ENCODE measurements at places on chromosomes 5 and 9.

- no peak for DNase-seq
Measured at GRCh38 chr5:12354686-12355085, 450.4 kb upstream of the CTNND2 start.

DNA sequence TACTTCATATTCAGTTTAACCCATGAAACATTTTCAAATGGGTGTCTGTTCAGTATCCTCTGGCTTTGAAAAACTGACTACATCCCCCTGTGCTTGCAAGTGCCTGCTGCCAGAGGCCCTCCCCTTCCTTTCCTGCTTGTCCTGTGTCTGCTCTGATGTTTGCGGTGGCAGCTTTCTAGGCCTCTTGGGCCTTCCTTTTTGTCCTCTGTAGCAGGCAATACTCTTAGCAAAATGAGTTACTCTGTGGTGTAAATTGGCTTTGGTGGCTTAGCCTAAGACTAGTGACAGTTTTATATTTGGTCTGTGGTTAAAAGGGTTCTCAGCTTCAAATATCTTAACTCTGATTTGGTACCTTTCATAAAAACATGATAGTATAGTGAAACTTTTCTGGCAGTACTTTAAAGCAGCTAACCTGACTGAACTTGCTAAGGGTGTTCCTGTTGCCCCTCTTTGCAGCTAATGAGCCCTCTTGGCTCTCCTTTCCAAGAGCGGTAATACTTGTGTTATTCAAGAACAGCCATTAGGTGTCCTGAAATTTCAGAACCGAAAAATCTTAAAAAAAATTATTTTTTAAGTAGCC lies 76.6 kb downstream of the GOLM1 start:
- DNase-seq, result no peak

DNA sequence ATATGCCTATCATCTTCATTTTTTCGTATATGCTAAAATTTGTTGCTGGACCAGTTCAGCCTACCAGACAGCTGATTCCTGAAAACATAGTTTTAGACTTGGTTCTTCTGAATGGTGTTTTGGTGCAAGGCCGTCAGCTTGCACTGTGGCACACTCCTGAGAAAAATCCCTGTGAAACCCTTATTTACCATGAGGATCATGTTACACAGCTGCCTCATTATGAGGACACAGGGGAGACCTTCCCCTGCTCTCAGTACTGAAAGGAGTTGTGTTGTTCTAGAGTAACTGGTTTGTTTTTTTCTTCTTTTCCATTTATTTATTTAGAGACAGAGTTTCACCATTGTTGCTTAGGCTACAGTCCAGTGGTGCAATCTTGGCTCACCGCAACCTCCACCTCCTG lies 37.6 kb downstream of the MAST4 start:
- no peak for DNase-seq

DNA sequence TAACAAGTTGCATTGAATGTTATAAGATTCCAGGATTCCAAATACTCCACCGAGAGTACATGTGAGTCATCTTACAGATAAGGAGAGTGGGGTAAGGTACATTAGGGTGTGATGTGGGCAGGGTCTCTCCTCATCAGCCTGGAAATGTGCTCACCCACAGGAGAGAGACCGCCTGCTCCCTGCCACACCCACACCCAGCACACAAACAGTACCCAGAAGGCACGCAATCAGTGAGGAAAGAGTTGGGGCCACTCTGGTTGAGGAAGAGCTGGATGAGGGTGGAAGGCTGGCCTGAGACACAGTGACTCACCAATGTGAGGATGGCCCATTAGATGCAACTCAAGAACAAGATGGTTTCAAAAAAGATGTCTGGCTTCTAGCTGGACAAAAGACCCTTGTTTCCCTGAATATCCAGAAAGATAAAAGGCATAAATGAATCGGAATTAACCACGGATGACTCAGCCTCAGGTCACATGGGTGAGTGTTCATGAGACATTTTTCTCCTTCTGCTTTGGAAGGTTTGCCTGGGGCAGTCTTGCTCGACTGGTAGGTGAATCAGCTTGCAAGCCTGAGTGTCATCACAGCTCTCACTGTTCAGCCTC lies 51.1 kb upstream of the LHFPL2 start:
- DNase-seq, result no peak

- DNase-seq, result no peak
Measured at GRCh38 chr9:80784647-80785046, 904.7 kb downstream of the TLE1 start.

GRCh38 chr9:26159575-26160392 lies 481.5 kb upstream of the TUSC1 start:
- DNase-seq, result no peak

DNA sequence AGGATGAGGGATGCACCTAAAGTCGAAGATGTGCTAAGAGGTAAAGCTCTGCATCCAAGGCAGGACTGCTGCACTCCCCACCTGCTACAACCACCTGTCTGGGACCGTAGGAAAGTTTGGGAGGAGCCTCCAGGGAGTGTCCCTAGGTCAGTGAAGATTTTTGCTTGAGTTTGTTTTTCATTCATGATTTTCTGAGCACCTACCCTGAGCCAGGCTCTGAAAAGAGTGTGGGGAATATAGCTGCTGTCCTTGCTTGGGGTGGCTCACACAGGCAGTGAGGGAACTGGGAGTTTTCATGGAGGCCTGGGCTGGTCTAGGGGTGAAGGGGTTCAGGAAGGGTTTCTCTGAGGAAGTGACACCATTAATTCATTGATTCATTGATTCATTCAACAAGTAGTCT lies 48.9 kb downstream of the SAR1B start:
- no peak for DNase-seq

DNA sequence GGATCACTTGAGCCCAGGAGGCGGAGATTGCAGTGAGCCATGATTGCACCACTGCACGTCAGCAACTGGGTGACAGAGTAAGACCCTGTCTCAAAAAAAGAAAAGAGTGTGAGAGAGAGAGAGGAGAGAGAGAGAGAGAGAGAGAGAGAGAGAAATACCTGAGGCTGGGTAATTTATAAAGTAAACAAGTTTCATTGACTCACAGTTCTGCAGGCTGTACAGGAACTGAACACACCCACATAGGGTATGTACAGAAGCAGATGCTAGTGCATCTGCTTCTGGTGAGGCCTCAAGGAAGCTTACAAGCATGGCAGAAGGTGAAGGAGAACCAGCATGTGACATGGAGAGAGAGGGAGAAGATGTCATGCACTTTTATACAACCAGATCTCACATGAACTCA lies 46.4 kb upstream of the CHD1 start:
- DNase-seq, result no peak

DNA sequence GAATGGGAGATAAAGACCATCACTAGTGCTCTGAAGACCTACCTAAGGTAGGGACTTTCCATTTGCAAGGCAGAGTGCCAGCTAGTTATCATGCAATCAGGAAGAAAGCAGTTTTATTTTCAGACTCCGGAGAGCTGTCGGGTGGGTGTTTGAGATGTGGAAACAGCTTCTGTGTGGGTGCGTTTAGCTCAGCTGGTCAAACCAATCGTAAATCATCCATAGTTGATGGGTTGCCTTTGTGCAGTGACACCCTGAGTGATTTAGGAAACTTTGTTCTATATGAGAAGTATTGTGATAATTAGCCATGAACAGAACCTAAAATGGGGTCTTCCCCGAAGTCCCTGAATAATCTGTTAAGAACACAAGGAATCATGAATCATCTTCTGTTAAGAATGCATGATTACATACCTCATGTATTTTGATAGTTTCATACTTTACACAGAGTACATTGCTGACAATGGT lies 284.3 kb downstream of the ARHGAP26 start:
- no peak for DNase-seq

GRCh38 chr9:16335788-16336580 lies 534.5 kb downstream of the BNC2 start:
- DNase-seq, result no peak

DNA sequence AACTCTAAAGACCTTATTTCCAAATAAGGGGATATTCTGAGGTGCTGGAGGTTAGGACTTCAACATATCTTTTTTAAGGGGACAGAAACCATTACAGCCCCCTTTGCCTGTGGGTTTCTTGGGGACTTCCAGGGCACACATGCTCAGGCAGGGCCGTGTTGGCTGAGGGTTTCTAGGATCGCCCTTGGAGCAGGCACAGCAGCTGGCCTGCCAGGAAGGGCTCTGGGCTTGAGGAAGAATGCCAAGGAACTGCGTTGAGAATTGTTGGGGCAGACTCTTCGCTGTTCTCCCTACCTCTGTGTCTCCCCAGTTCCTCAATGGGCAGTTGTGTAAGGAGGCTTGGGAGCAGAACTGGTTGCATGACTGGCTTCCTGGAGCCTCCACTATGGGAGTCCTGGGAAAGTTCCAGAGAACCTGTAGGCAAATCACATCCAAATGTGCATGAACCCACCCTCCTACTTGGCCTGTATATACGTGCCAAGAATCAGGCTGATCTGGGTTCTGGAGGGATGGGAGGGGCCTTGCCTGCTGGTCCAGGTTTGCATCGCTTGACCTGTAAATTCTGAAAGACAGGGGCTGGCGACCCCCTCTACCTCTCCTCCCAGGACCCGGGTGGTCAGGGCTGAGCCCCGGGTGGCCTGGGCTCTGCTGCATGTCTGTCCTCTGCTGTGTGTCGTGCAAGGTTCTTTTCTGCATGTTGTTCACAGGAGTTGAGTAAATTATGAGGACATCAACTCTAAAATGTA lies 65.5 kb downstream of the HSPA4 start:
- DNase-seq, result no peak

DNA sequence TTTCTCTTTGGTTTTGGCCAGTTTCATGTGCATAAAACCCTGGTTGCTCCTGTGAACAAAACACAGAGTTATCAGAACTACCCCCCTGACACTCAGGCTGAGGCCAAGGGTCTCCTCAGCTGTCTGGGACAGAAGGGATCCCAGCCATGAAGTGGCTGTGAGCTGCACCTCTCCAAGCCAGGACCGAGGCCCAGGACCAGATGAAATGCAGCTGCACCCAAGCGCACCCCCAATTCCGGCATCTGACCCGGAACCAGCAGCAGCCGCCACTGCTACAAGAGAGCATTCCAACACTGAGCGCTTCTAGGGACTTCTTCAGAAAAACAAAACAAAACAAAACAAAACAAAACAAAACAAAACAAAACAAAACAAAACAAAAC lies 16.0 kb upstream of the SLC25A51 start:
- no peak for DNase-seq

GRCh38 chr9:27427272-27427643 lies 96.8 kb upstream of the IFNK start:
- DNase-seq, result no peak

GRCh38 chr5:168721002-168721753 lies 142.0 kb upstream of the PANK3 start:
- no peak for DNase-seq

GRCh38 chr9:105883847-105884246 lies 189.5 kb downstream of the TMEM38B start:
- no peak for DNase-seq

DNA sequence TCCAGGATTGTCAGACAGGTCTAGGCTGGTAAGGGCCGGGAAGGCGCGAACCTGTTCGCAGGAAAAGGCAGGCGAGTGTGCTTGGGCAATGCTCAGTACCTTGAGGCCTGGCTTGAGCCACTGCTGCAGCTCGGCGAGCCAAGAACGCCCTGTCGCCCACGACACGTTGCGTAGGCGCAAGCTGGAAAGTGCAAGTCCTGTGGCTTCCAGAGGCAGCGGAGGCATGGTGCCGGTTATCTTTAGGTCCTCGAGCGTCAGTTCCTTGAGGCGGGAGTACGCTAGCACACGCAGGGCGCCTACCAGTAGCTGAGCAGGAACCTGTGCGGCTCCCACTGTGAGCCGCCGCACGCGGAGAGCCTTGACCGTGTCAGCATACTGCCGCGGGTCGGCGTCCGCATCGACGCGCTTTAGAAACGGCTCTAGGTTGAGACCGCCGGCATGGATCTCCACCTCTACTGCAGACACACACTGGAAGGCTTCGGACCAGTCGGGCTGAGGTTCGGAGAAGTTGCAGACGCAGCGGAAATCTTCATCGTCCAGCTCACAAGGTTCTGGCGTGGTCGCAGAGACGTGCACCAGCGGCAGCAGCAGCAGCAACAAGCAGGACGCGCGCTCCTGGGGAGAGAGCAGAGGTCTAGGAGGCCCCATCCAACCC lies 482 bp downstream of the CD14 start:
- DNase-seq, result peak; percentile 24

- DNase-seq, result no peak
Measured at GRCh38 chr5:16726538-16726946, 109.7 kb upstream of the RETREG1 start.

GRCh38 chr9:129334105-129334935 lies 156.3 kb upstream of the IER5L start:
- DNase-seq, result no peak

DNA sequence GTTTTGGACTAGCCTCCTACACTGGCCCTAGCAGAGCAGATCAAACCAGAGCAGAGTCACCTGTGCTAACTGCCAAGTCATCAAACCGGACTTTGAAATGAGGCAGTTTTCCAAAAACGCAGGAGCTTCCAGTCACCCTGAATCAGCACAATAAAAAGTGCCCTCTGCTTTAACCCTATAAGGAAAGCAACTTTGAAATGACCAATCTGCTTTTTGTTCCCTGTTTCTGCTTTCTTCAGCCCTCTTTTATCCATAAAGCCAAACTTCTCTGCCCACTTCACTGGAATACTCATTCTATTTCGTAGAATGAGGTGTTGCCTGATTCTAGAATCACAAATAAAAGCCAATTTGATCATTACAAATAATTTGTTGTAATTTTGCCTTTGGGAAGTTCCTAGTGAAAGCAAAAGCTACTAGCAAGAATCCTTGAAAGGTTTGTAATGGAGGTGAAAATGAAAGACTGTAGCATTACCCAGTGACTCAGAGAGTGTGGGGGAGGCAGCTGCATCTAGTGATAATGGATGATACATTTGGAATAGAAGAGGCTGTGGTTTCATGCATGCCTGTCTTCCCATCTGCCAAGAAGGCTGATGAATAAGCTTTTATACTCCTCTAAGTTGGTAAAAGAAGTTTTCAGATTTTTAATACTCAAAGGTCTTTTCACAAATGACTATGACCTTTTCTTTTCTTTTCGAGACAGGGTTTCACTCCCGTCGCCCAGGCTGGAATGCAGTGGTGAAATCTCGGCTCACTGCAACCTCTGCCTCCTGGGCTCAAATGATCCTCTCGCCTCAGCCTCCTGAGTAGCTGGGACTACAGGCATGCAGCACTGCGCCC lies 14.9 kb downstream of the SPAAR start:
- no peak for DNase-seq

- peak; percentile 52 for DNase-seq
Measured at GRCh38 chr9:112348257-112349007, 15.0 kb upstream of the PTBP3 start.

GRCh38 chr9:125435776-125436612 lies 174.4 kb downstream of the GAPVD1 start:
- no peak for DNase-seq

GRCh38 chr9:116539549-116539948 lies 147.6 kb upstream of the TRIM32 start:
- DNase-seq, result no peak

GRCh38 chr5:172180936-172181335 lies 7.1 kb downstream of the STK10 start:
- DNase-seq, result no peak

Data from activated CD8-positive, alpha-beta memory T cell treated with anti-CD3 and anti-CD28 coated beads for 1 hour (primary cell).